Liver (tissue), 10 donors: ENCODE measurements at places on chromosomes 4 and X. TPM values are rescaled to one million over a fixed set of nuclear protein-coding genes. Genes with fewer than 3 reads are reported as not detected.

F9 gene
- total RNA-seq: 584 TPM

POLR2B gene
- 64.4 TPM for total RNA-seq

MMRN1 gene
- total RNA-seq: 13.7 TPM

ANOS1 gene
- total RNA-seq: 1.6 TPM

HSFX4 gene
- total RNA-seq: not detected

RHOXF2 gene
- not detected for total RNA-seq

STPG2 gene
- total RNA-seq: 0.05 TPM

IGFBP7 gene
- total RNA-seq: 195 TPM
